ENCODE measurements at places on chromosomes 1 and 21. TPM values are rescaled to one million over a fixed set of nuclear protein-coding genes. Genes with fewer than 3 reads are reported as not detected.

- no peak for DNase-seq
Measured at GRCh38 chr1:16409536-16410152, 27.6 kb downstream of the SPATA21 start.

Gene OR10J1
- total RNA-seq = not detected

- no peak for DNase-seq
Measured at GRCh38 chr21:33010931-33011330, 14.8 kb upstream of the OLIG2 start.

GRCh38 chr1:19628879-19629278 is 15.2 kb upstream of the NBL1 start:
- no peak for DNase-seq

- DNase-seq = no peak
Measured at GRCh38 chr1:230226007-230226800, 159.2 kb downstream of the GALNT2 start.

DNA sequence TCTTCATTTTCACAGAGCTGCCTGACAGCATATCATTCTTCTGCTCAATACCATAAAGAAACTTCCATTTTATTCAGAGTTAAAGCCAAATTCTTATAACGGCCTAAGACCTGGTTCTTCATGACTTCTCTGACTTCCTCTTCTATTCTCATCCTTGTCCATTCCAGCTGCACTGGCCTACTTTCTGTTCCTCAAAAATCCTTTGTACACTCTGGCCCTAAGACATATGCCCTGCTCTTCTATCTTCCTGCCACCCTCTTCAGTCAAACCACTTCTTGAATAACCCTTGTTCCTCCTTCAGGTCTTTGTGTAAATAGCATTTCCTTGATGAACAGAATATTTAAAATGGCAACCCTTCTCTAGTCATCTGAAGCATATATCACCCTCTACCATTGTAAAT is 1338.7 kb upstream of the ADGRL2 start:
- no peak for DNase-seq

Gene DNAJC6
- total RNA-seq = 3.3 TPM

- no peak for DNase-seq
Measured at GRCh38 chr1:228283043-228283371, 75.2 kb downstream of the OBSCN start.

- DNase-seq = no peak
Measured at GRCh38 chr1:228987286-228987685, 252.0 kb downstream of the RHOU start.

Gene KIF17
- total RNA-seq = 16.3 TPM

GRCh38 chr1:97630948-97631347 is 289.9 kb downstream of the DPYD start:
- DNase-seq = no peak

DNA sequence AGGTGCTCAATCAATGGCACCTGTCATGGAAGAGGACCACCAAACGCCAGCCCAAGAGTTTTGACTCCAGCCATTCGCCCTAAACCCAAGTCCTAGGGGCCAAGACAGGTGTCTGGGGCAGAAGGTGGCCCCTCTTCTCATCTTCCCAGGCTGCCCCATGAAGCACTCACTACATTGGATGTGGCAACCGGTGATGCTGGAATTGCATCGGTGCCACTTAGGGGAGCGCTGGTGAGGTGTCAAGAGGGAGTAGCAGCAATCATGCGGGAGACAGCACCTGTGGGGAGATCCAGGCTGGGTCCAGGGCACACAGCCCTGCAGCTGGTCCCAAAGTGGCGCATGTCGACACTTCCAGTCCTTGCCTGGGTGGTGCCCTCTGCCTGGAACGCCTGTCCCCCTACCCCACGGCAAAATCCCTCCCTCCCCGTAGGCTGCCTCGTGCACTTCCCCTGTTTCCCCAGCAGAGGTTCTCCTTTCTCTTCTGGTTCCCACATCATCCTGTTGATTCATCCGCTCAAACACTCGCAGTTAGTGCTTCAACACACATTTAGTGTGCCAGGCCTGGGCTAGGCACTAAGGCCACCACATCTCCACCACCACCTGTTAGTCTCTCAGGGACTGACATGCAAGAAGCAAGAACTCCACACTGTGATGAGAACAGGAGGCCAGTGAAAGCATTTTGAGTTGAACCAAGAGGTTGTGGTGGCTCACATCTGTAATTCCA is 18.5 kb downstream of the PLA2G2D start:
- DNase-seq = peak; percentile 39

Gene LEFTY2
- total RNA-seq = not detected

Gene CBR3
- 5.6 TPM for total RNA-seq

DNA sequence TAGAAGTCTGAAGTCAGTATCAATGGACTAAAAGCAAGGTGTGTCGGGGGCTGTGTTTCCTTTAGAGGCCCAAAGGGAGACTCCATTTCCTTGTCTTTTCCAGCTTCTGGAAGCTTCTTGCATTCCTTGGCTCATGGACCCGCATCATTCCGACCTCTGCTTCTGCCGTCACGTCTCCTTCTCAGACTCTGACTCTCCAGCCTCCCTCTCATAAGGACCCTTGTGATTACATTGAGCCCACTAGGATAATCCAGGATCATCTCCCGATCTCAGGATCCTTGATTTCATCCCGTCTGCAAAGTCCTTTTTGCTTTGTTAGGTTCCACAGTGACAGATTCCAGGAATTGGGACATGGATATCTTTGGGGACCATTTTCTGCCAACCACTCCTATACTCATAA is 265.8 kb upstream of the CSF3R start:
- no peak for DNase-seq

- no peak for DNase-seq
Measured at GRCh38 chr1:113813218-113813617, 942 bp upstream of the RSBN1 start.

DNA sequence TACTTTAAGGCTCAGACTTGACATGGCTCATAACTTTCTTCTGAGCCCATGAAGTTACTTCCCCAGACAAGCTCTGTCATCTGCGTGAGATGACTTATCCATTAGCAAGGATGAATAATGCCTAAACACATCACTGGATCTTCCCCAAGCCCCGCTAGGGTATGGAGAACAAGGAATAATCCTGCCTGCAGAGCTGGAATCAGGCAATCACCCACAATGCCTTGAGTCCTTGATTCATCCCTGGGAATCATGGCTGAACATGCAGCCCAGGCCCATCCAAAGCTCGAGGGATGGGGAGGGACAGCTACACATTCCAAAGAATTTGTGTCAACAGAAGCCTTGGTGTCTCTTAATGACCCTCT is 131.7 kb downstream of the PSMG1 start:
- DNase-seq = no peak

Gene TFF2
- total RNA-seq = not detected

Data from glomerular endothelial cell (primary cell).